ENCODE measurements at places on chromosomes 7 and 10. TPM values are rescaled to one million over a fixed set of nuclear protein-coding genes. Genes with fewer than 3 reads are reported as not detected.

TMEM72 gene
- not detected for total RNA-seq

ARMC10 gene
- total RNA-seq: 22.6 TPM

NPSR1 gene
- total RNA-seq: not detected

PAPSS2 gene
- 10.6 TPM for total RNA-seq

OR2A42 gene
- total RNA-seq: not detected

LSM8 gene
- 16.6 TPM for total RNA-seq

MBL2 gene
- not detected for total RNA-seq

ARHGAP22 gene
- 3.8 TPM for total RNA-seq

DNA sequence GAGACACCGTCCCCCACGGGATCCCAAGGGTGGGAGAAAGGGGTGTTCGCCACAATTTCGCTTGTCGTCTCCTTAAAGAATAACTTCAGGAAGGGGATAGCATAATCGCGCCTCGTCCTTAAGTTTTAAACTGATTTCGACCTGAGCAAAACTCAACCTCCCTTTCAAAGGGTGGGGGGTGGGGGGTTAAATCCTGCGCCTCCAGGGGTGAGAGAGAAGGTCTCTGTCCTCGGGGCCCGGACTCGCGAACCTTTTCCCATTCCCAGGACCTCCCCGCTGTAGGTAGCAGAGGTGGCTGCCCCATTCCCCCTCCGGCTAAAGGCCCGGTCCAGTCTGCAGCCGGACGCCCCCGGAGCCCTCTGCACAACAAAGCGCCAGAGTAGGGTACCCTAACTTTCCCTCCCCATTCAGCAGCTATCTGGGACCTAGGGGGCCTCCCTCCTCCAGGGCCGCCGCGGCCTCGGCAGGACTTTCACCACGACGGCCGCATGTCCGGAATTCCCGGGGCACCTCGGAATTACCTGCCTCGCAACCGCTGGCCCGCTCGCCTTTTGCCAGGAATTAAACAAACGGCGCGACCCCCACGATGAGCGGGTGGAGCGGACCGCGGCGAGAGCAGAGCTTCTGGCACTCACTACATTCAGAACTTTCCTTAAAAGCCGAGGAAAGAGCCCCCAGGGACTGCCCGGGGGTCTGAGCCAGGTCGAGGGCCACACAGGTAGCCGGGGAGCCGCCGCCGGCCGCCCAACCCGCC, 1.7 kb downstream of the CDK6 start:
- DNase-seq: no peak

GRCh38 chr10:96608805-96609204, 22.0 kb upstream of the TM9SF3 start:
- no peak for DNase-seq

GRCh38 chr10:77893386-77893785, 33.2 kb downstream of the DLG5 start:
- DNase-seq: no peak

GRCh38 chr7:151755131-151755801, 121.6 kb downstream of the PRKAG2 start:
- peak; percentile 43 for DNase-seq

DNA sequence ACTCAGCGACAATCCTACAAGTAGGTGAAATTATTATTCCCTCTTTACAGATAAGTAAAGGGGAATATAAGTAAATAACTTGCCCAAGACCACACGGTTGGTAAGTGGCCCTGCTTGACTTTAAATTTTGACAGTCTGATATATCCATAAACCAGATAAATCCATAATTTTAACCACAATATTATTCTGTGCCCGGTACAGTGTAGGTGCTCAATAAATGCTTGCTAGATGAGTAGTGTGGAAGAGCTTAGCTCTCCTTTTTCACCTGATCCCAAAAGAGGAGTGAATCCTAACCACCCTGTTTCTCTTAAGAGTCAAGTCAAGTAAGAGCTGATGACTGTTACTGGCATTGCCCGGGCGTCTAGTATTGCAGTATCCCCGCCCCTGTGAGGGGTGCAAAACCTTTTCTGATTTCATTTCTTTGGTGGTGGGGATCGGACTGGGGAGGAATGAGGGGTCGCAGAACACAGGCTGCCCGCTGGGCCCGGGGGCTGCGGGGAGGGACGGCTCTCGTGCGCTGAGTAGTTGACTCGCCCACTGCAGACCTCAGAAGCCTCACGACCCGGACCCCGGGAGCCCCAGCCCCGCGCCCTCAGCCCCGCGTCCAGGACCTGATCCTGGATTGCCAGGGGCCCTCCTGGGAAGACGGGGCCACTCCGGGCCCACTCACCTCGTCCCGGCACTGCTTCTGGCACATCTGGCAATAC, 490 bp downstream of the KIN start:
- DNase-seq: no peak

DNA sequence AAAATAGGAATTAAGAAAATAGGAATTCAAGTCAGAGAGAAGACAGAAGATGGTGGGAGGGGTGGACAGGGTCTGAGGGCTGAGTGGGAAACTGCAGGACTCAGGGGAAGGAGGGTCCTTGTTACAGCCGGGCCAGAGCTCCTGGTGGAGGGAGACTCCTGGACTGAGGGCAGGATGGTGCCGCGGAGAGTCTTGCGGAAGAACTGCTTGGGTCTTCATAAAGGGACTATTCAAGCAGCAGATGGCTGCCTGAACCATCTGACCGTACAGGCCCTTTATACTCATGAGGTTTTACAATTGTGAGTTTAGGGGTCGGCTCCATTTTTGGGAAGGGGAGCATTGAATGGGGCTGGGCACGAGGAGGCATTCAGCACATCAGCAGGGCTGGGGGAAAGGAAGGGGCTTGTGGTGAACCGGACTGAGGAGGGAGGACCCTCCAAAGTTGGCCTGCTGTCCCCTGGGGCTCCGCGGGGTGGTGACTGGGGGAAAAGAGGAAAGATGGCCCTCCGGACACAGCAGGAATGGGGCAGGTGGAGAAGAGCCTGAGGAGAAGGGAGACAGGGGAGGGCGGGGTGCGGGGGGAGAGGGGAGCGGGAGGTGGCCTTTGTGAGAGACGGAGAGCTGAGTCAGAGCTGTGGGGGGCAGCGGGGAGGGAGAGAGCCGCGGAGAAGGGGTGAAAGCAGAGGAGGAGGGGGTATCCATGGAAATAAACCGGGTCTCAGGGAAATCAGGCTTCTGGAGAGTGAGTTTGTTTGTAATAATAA, 1.5 kb downstream of the FAM131B start:
- DNase-seq: no peak

GRCh38 chr10:47165711-47166404, 134.1 kb upstream of the GDF10 start:
- peak; percentile 60 for DNase-seq

DNA sequence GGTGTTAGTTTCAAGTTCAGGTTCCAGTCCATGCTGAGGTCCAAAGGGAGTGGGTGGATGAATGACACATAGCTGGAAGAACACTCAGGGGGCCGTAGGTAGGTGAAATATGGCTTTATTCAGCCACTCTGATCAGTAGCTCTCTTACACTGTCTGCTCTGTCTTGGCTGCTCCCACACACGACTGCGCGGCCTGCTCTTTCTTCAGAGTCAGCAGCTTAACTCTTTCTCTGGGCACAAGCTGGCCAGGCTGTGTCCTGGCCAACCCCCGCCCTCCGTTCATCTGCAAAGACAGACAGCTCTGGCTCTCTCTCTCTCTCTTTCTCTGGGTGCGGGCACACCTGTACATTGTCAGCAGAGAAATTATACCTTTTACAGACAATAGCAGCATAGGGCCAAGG, 317.4 kb upstream of the SORCS1 start:
- DNase-seq: no peak

- peak; percentile 76 for DNase-seq
Observed at GRCh38 chr10:79127151-79127961, 58.6 kb downstream of the ZMIZ1 start.

DNA sequence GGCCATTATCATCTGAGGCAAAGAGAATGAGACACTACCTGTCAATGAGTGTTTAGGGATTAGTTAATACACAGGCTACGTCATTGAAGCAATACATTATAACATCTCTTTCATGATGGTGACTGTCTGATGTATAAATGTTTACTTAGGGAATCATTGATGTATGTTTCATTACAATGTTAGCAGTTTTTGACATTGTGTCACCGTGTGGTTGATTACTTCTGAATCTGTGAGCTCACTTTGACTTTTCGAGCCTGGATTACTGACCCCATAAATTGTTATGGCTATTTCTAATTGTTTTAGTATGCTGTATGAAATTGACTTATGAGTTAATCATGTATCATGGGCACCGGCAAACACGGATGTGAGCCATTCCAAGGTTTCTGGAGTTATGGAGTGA, 494.0 kb downstream of the MAGI2 start:
- no peak for DNase-seq

GRCh38 chr10:58996866-58997265, 179.6 kb upstream of the PHYHIPL start:
- no peak for DNase-seq

DNA sequence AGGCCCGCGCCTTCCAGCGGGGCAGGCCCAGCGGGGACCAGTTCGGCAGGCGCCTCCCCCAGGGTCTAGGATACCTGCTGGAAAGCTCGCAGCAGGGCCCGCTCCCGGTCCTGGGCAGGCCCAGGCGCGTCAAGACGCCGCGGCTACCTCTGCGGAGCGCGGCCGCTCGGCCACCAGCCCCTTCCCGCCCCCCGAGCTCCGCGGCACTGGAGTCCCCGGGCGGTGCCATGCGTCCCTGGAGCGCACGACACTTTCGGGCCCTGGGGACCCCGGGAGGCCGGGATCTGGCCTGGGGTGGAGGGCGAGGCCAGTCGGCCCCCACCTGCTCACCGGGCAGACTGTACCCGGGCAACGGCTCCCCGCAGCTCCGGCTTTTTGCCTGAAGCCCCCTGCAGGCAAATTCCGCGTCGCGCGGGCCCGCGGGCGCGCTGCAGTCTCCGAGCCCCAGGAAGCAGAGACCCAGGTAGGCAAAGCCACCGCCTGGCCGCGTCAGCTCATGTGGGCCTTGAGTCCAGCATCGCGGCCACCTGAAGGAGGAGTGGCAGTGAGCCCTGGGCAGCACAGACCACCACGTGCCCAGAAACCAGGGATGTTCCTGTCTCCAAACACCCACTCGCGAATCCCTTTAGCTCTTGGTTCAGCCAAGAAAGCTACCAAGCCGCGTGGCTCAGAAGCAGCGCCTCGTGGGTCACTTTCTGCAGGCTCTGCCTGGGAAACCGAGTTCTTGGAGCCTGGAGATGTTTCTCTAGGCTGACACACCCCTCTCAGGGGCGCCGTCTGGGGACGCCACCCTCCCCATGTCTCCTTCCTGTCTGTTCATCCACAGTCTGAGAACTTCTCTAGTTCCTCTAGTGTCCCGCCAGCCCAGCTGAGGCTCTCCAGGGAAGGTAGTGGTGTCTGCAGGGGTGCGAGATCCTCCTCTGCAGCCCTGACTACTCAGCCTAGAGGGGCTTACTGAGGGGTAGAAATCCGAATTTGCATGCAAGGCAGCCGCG, 46.1 kb upstream of the APBB1IP start:
- peak; percentile 15 for DNase-seq

DNA sequence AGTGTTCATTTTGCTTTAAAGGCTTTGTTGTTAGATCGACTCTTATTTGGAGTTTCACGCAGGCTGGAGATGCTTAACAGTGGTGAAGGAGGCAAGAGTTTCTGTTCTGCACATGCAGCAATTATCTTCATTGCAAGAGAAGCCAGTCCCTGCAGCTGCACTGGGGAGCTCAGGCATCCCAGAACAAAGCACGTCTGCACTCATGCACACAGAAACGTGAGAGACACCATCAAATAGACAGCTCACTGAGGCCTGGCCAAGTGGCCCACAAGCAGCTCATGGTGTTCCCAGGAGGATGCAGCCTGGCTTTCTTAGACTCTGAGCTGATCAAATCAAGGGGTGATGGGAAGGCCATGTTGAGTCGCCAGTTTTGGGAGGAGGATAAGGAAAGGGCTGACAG, 246.1 kb downstream of the CREB5 start:
- DNase-seq: no peak

DNA sequence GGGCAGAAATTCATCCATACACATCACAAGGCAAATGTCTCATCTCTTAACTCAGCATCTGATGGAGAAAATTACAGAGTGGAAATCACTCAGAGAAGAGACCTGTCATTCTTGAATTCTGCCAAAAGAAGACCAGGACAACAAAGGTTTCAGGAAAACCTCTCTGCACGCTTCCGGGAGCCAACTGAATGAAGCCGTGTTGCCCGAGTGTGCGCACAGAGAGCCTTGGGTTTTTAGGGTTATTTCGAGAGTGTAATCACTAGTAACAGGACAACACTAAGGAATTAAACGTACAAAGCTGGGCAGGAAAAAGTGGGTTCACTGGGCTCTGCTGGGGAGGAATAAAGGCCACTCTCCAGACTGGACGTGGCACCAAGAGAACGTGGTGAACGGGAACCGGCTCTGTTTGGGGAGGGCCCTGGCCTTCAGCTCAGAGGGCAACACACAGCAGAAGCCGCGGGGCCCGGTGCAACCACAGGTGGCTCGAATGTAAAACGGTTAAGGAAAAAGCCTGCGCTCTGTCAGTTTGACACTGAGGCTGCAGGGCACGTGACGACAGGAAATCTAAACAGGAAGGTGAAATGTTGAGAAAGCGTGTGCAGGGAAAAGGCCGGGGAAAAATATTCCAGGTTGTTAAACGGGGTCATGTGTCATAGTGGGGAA, 331.5 kb downstream of the DNAJB6 start:
- no peak for DNase-seq

DNA sequence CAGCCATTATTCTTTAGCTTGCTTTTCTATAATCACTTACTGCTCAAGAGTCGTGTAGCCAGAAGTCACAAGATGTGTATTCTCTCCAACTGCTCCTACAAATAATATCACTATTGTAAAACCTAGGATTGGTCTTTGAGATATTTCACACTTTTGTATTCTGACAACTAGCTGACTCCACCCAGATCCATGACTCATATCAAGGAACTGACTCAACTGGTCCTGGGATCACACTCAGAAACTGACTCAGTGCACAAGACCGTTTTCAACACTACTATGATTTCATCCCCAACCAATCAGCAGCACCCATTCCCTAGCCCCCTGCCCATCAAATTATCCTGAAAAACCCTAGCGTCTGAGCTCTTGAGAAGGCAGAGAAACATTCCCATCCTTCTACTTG, 56.5 kb upstream of the ORC5 start:
- no peak for DNase-seq

DNA sequence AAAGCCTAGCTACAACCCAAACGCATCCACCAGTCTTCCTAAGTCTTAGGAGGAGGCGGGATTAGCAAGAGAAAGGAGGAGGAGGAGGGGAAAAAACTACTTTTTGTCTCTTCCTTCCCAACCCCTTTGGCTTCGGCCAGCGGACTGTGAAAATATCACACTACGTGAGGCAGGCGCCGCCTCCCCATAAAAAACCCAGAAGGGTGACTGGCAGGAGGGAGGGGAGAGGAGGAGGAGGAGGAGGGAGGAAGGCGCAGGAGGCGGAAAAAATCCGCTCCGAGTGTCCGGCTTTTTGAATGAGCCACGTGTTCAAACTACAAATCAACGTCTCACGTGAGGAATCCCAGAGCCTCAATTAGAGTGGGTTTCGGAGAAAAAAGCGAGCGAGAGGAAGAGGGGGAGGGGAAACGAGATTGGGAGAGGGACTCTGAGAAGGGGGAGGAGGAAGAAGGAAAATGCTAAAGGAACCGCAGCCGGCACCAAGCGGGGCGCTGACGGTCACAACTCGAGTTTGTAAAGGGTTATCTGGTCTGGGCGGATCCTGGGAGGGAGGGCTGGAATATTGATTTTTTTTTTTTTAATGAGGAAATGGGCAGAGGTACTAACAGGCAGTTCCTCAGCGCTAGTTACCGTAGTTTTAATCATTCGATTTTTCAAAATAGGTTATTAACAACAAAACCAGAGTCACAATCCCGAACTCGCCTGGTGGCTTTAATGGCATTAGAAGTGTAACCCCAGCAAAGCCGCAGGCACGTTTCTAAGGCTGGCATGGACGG, at the start of gene IGF2BP3:
TSS of gene IGF2BP3 (minus strand) at position 162 of the 776 bp plus-strand sequence. CDS start 381 bp downstream, outside the sequence.
- DNase-seq: no peak

- no peak for DNase-seq
Observed at GRCh38 chr10:71837098-71837827, 13.8 kb downstream of the PSAP start.

Measured in left ventricle myocardium inferior (tissue), 1 donor.